ENCODE measurements at places on chromosomes 6 and 20. TPM values are rescaled to one million over a fixed set of nuclear protein-coding genes. Genes with fewer than 3 reads are reported as not detected.

- no peaks in the 10 kb centered on the region for H3K36me3 ChIP-seq
- peak overlapping the region; percentile 54 for H3K4me3 ChIP-seq
- DNase-seq = no peak
- peaks cover 16% of the 10 kb centered on the region for H3K27me3 ChIP-seq
These were observed 1.4 kb downstream of the LAMP5 start for GRCh38 chr20:9515741-9516233.

GRCh38 chr6:45965792-45966191 is 49.9 kb downstream of the CLIC5 start:
- H3K27me3 ChIP-seq = no peaks in the 10 kb centered on the region
- no peak overlapping the region for H3K27ac ChIP-seq
- no peak for DNase-seq
- H3K4me1 ChIP-seq = peaks cover 17% of the 10 kb centered on the region

POM121L2 gene
- not detected for total RNA-seq

TMEM217 gene
- total RNA-seq = 0.99 TPM

DNA sequence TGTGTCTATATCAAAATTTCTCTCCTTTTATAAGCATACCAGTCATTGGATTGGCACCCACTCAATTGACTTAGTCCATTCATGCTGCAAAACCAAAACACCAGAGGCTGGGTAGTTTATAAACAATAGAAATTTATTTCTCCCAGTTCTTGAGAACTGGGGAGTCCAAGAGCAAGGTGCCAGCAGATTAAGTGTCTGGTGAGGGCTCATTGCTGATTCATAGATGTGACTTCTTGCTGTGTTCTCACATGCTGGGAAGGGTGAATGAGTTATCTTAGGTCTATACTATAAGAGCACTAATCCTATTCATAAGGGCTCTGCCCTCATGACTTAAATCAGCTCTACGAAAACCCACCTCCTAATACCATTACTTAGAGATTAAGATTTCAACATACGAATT is 501.4 kb downstream of the EPM2A start:
- H3K27ac ChIP-seq = no peak overlapping the region

DNA sequence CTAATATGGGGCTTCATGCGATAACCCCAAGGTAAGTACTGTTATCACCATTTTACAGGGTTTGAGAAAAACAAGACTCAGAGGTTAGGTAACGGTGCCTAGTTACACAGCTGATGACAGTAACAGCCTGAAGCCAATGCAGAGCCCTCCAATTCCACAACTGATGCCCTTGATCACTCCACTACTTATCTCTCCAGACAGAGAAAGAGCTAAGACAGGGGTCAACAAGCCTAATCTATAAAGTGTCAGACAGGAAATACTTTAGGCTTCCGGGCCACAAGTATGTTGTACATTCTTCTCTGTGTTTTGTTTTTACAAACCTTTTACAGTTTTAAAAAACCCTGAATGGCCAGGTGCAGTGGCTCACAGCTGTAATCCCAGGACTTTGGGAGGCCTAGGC is 50.9 kb downstream of the MAP7 start:
- no peaks in the 10 kb centered on the region for H3K4me1 ChIP-seq
- H3K36me3 ChIP-seq = no peaks in the 10 kb centered on the region
- no peak overlapping the region for H3K4me3 ChIP-seq
- no peak overlapping the region for H3K27ac ChIP-seq
- no peak for DNase-seq

DNA sequence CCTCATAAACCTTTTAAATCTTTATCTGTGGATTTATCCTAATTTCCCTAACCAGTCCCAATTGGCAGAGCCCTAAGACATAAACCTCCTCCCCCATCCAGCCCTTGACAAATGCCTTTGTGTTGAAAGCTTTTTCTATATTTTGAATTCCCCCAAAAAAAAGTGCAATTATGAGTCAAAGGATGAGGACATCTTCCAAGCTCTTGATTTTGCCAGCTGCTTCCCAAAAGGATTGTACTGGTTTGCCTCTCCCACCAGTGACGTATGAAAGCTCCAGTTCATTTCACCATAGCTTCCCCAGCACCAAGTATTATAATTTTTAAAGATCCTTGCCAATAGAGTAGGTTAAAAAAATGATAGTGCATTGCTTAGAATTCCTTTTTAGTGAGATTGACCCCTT is 38.9 kb downstream of the SIRPA start:
- DNase-seq = no peak
- peaks cover 6% of the 10 kb centered on the region for H3K36me3 ChIP-seq
- H3K27me3 ChIP-seq = no peaks in the 10 kb centered on the region
- H3K27ac ChIP-seq = no peak overlapping the region
- H3K4me3 ChIP-seq = no peak overlapping the region

PLTP gene
- total RNA-seq = 1.6 TPM

GRCh38 chr6:10407018-10407673 is 7.7 kb downstream of the TFAP2A start:
- H3K4me1 ChIP-seq = peaks cover 23% of the 10 kb centered on the region
- no peak overlapping the region for H3K27ac ChIP-seq
- no peak for DNase-seq
- H3K36me3 ChIP-seq = peaks cover 99% of the 10 kb centered on the region
- no peaks in the 10 kb centered on the region for H3K27me3 ChIP-seq

TRIM15 gene
- total RNA-seq = 13.5 TPM

- H3K4me1 ChIP-seq = no peaks in the 10 kb centered on the region
- H3K36me3 ChIP-seq = no peaks in the 10 kb centered on the region
- H3K27me3 ChIP-seq = peaks cover 17% of the 10 kb centered on the region
- no peak for DNase-seq
- H3K27ac ChIP-seq = no peak overlapping the region
These were observed 122.1 kb downstream of the CD164 start for GRCh38 chr6:109260126-109260525.

GRCh38 chr6:87436435-87436834 is 28.7 kb downstream of the CFAP206 start:
- no peak overlapping the region for H3K27ac ChIP-seq
- no peaks in the 10 kb centered on the region for H3K4me1 ChIP-seq
- H3K27me3 ChIP-seq = no peaks in the 10 kb centered on the region
- no peak overlapping the region for H3K4me3 ChIP-seq
- DNase-seq = peak; percentile 48

SMIM29 gene
- 68.6 TPM for total RNA-seq

GRCh38 chr6:2634139-2634964 is 116.4 kb downstream of the MYLK4 start:
- H3K4me1 ChIP-seq = peaks cover 17% of the 10 kb centered on the region
- no peak overlapping the region for H3K27ac ChIP-seq
- peaks cover 14% of the 10 kb centered on the region for H3K36me3 ChIP-seq
- peaks cover 8% of the 10 kb centered on the region for H3K27me3 ChIP-seq
- H3K4me3 ChIP-seq = peak overlapping the region; percentile 70

DNA sequence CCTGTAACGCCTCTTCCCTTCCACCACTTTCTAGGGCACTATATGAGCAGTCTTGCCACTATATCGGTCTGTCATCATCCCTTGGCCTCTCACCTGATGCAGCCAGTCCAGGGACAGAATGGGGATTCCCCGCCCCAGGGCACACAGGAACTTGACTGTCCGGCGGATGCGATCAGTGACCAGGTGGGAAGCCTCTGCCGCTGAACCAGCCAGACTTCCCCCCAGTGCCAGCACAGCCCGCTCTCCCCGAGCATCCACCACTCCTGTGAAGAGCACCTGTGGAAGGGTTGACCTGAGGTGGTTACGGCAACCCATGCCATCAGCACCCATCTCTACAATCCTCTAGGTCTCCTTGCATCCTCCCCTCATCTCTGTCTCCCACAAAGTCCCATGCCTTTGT is 12.2 kb upstream of the NRM start:
- no peak overlapping the region for H3K4me3 ChIP-seq
- no peaks in the 10 kb centered on the region for H3K27me3 ChIP-seq
- no peak overlapping the region for H3K27ac ChIP-seq
- H3K36me3 ChIP-seq = peaks cover 50% of the 10 kb centered on the region

GRCh38 chr6:84769306-84769705 is 4.9 kb upstream of the TBX18 start:
- DNase-seq = no peak
- peak overlapping the region; percentile 90 for H3K27ac ChIP-seq
- peaks cover 21% of the 10 kb centered on the region for H3K4me1 ChIP-seq
- peak overlapping the region; percentile 71 for H3K4me3 ChIP-seq
- peaks cover 41% of the 10 kb centered on the region for H3K36me3 ChIP-seq

GRCh38 chr20:48689874-48690571 is 137.8 kb downstream of the PREX1 start:
- DNase-seq = no peak
- H3K4me1 ChIP-seq = peaks cover 19% of the 10 kb centered on the region
- no peak overlapping the region for H3K27ac ChIP-seq
- no peak overlapping the region for H3K4me3 ChIP-seq
- no peaks in the 10 kb centered on the region for H3K36me3 ChIP-seq
- peaks cover 50% of the 10 kb centered on the region for H3K27me3 ChIP-seq

- H3K4me1 ChIP-seq = no peaks in the 10 kb centered on the region
- no peak overlapping the region for H3K27ac ChIP-seq
- no peaks in the 10 kb centered on the region for H3K27me3 ChIP-seq
- no peak for DNase-seq
- H3K4me3 ChIP-seq = no peak overlapping the region
- H3K36me3 ChIP-seq = no peaks in the 10 kb centered on the region
These were observed 5.9 kb upstream of the PTPN1 start for GRCh38 chr20:50504231-50504823.

GUCA1A gene
- total RNA-seq = not detected

DNA sequence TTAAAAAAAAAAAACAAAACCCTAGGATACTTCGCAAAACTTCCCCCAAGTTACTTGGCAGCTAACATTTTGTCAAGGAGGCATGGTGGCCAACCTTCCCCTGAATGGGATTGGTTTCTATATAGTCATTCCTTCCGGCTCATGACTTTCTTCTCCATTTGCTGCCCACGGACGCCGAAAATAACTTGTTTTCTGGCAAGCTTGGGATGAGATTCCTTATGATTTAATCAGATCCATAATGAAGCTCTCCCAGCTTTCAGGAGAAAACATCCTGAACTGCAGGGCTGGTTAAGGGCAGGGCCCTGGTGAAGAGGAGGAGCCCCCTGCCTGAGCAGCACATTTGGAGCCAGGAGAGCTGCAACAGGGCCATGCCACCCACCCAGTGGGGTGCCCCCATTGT is 49.9 kb downstream of the PPP1R16B start:
- DNase-seq = no peak
- H3K36me3 ChIP-seq = no peaks in the 10 kb centered on the region
- peaks cover under 1% of the 10 kb centered on the region for H3K4me1 ChIP-seq
- no peak overlapping the region for H3K27ac ChIP-seq

GRCh38 chr6:36126553-36127458 is 3.5 kb upstream of the MAPK13 start:
- H3K4me1 ChIP-seq = peaks cover 24% of the 10 kb centered on the region
- no peak overlapping the region for H3K27ac ChIP-seq
- H3K4me3 ChIP-seq = no peak overlapping the region
- no peaks in the 10 kb centered on the region for H3K27me3 ChIP-seq

DNA sequence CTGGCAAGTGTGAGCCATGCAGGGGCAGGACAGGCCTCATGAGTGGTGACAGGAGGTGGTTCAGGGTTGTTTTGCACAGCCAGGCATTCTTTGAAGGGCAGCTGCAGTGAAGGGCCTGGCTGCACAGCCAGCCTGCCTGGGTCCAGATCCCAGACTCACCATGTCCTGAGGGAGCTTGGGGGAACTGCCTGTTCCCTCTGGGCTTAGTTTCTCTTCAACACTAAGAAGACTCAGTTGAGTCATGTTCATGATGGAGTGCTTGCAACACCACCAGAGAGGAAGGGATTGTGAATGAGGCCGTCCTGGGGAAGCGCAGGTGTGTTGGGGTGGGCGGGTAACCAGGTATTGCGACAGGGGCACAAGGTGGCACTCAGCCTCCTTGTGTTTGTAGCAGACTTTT is 102.4 kb downstream of the CDH26 start:
- peaks cover 72% of the 10 kb centered on the region for H3K27me3 ChIP-seq
- no peak overlapping the region for H3K27ac ChIP-seq
- DNase-seq = no peak
- H3K4me3 ChIP-seq = no peak overlapping the region
- H3K4me1 ChIP-seq = peaks cover 8% of the 10 kb centered on the region

QRSL1 gene
- 27.7 TPM for total RNA-seq

DNA sequence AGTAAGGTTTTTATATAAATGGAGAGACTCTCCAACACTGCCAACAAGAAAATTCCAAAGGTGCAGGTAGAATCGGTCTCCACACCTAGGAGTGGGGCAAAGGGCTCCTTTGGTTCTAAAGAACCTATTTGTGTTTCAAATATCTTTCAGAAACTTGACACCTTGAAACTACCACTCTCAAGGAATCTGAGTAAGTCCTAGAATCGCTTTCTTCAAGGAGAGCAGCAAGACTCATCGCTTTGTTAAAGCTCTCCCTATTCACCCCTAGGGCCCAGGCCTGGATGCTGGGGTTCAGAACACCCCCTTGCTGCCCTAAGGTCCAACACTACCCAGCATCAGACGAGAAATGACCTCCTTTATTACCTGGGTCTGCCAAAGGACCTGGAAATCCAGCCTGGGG is 2.0 kb downstream of the CLIC5 start:
- peaks cover 33% of the 10 kb centered on the region for H3K4me1 ChIP-seq
- no peak overlapping the region for H3K4me3 ChIP-seq
- no peak for DNase-seq
- H3K27me3 ChIP-seq = peaks cover 26% of the 10 kb centered on the region

KIFC1 gene
- 105 TPM for total RNA-seq

WFDC12 gene
- total RNA-seq = not detected
